CD4-positive, alpha-beta T cell treated with Interleukin-1 beta for 1 hour (primary cell): ENCODE measurements at places on chromosomes 6 and 20.
A peak's percentile ranks its signal among the peaks of the same experiment; 100 is the strongest.

- DNase-seq: no peak
Measured at GRCh38 chr20:6697228-6697972, 70.1 kb upstream of the BMP2 start.

GRCh38 chr6:142627474-142627873 is 317.5 kb downstream of the HIVEP2 start:
- no peak for DNase-seq

DNA sequence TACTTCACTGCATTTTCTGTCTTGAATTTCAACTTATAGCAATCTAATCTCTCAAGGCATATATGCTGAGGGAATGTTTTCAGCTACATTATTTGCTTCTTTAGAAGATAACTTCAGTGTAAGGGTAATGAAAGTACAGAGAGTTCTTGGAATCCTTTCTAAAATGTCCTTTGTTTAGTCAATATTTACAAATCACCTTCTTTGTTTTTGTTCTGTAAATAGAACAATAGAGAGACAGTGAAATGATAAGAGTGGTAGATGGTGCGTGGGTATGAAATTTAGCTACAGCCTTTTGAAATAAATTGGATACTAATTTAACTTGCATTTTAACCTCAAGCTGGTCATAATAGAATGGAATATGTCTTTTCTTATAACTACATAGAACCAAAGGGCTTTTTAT is 171.1 kb upstream of the MARCKS start:
- DNase-seq: no peak

DNA sequence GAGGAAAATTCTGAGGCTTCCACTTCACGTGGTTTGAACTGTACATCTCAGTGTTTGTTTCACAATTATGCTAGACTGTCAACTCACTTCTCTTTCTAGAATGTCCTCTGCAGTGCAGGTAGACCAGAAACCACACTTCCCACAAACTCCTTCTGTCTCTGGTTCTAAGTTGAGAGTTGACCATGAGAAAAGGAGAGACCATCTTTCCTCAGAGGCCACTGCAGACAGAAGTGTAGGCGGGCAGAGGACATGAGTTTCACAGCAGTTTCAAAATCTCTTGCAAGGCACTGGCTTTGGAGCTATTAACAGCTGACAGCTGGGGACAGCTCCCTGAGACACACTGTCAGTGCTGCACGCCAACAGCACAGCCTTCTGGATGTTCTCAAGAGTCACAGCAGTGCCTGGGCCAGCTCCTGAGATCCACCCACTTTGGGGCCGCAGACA is 55.4 kb upstream of the MOXD1 start:
- no peak for DNase-seq

- DNase-seq: no peak
Measured at GRCh38 chr6:31900917-31901414, 920 bp downstream of the ZBTB12 start.

- DNase-seq: no peak
Measured at GRCh38 chr6:112441607-112442006, 94.5 kb downstream of the RFPL4B start.

DNA sequence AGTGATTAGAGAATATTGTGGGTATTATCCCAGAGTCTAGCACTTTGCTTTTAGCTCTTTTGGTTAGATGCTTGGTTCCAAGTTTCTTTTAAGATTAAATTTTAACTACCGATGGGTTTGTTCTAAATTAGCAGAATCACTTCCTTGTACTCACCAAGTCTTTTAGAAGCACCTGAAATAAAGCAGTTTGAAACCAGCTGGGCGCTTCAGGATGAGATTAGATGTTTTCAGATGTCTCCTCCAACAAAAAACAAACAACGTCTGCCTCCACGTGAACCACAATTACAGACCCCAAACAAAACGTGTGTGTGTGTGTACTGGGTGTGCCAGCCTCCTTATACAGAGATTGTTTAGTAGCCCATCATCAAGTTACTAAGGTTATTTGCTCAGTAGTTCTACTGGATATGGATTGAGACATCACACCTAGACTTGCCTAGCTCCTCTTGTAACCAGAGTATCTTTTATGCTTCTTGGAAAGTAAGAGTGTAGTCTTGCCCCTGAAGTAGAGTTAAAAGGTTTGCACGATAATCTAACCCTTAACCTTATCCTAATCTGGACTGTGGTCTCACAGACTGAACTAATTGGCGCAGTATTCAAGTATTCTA is 2.3 kb downstream of the DSTN start:
- no peak for DNase-seq

GRCh38 chr20:15310361-15310760 is 972.9 kb upstream of the FLRT3 start:
- DNase-seq: no peak

- DNase-seq: no peak
Measured at GRCh38 chr6:92810913-92811312, 608.4 kb downstream of the EPHA7 start.

DNA sequence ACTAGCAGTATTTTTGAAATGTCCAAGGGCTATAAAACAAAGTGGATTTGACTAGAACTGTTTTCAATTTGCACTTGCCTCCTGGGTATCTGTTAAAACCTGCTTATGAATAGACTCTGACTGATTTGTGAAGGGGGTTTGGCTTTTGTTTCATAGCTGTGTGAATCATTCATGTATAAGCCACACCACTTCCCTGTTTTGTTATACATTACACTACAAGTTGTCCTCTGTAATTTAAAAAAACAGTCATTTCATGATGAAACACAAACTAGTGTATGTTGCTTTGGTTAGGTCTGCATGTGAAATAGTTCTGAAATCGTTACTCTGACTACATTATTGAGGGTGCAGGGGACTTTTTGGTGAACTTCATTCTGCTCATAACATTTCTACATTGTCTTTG is 121.7 kb downstream of the NKAIN2 start:
- DNase-seq: no peak

DNA sequence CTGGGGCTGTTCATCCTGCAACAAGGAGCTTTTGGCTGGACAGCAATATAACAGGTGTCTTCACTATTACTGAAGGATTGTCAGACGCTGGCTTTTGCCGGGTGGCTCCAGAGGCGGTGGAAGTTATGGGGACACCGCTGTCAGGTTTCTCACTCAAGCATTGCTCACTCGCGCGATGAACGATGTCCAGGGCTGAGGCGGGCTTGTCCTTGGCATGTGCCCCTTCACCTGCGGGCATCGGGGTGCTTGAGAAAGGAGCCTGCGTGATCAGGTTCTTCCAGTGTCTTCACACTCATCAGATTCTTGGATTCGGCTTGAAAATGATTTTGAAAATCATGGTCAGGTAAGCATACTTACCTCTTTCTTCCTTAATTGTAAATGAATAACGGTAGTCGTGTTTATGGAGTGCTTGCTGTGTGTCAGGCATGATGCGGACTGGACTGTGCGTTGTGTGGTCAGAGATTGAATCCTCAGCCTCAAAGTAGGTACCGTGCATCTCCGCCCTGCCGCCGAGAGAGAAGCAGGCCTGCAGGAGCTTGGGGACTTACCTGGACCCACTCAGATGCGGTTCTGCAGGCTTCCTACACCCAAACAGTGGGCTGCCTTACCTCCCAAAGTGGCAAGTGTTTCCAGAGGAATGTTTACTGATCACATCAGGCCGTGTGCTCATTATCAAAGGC is 18.3 kb upstream of the PYGB start:
- no peak for DNase-seq

- no peak for DNase-seq
Measured at GRCh38 chr6:170447561-170447930, 105.6 kb downstream of the PSMB1 start.

DNA sequence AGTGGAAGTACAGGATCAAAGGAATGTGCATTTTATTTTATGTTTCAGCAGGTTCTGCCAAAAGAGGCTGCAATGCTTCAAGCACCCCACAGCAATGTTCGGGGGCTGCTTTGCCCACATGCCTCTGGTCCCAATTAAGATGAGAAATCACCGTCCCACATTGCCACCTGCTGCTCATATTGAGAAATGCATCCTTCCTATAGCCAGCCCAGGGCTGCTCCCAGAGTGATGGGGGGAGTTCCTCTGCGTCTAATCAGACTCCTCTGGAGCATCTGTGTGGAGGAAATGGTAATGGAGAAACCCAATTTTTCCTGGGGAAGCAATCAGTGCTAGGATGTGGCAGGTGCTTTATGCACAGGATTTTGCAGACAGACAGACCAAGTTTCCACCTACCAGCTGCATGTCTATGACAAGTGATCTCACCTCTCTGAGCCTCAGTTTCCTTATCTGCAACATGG is 33.7 kb downstream of the PTGIS start:
- DNase-seq: peak; percentile 63

- no peak for DNase-seq
Measured at GRCh38 chr6:93318121-93318520, 101.2 kb downstream of the EPHA7 start.

DNA sequence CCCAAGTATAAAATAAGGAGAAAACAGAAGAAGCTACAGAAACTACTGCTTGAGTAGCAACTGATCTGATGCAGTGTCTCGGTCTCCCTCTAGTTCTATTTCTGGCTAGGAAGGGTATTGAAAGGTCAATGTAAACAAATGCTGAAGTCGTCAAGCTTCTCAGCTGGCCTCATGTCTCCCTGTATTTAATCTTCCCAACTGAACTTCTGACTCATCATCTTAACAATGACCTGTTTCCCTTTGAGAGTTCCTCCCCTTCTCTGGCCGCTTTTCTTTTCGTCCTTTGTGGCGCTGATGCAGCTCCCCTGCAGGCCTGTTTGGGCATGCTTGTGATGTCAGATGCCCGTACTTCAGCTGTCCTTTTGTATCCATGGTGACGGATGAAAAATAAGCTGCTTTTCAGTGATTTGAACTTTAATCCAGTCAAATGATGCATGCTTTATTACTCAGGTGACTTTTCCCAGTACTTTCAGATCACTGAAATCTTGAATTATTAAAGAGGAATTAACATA is 7.8 kb upstream of the LCA5 start:
- peak; percentile 27 for DNase-seq

GRCh38 chr6:90144928-90145555 is 151.6 kb downstream of the BACH2 start:
- DNase-seq: no peak

GRCh38 chr20:60754856-60755255 is 497.2 kb upstream of the CDH4 start:
- no peak for DNase-seq

GRCh38 chr20:43191946-43192863 is 2.5 kb upstream of the PTPRT start:
- DNase-seq: no peak

DNA sequence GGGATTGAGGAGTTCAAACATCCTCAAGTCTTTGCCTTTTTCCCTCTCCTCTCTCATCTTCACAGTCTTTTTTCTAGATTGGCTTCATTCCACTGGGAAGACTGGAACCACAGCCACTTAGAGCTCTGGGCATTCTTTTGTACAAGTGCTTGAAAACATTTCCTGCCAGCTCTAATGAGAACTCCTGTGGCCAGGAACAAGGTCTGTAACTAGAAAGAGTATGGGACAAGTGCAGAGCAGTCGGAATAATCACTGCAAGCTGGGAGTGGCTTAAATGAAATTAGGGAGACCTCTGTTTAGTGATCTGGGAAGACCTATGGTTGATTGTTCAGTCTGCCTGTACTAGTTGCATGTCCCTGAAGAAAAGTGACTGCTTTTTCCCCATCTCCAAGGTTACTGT is 41.0 kb upstream of the SMIM8 start:
- DNase-seq: no peak

DNA sequence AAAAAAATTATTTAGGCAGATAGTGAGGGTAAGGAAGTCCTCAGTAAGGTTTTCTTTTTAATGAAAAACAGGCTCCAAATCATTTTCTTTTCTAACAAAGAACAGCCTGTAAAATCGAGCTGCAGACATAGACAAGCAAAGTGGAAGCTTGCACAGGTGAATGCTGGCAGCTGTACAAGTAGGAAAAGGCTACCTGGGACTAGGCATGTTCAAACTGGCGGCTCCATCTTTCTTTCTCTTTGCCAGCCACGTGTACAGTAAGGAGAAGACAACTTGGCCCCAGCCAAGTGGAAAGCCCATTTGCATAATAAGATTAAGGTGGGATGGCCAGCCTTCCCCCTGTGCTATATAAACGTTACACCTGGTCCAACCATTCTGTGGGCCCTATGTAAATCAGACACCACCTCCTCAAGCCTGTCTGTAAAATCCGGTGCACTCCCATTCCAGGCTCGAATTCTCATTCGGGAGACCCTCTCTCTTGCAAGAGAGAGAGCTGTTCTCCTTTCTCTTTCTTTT is 27.0 kb upstream of the SLC2A12 start:
- DNase-seq: no peak

DNA sequence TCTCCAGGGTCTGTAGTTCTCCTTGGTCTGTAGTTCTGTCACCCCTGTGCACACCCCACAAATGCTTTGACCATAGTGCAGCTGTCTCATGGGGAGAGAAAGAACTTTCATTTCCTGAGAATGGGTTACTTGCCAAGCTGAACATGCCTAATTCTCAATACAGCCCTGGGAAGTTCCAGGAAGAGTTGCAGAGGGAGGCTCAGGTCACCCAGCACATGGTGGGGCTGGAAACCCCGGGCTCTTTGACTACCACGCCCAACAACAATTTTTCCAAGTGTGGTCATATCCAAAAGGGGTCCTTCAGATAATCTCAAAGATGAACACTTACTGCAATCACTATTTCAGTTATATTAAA is 2.2 kb upstream of the PTPRA start:
- no peak for DNase-seq

DNA sequence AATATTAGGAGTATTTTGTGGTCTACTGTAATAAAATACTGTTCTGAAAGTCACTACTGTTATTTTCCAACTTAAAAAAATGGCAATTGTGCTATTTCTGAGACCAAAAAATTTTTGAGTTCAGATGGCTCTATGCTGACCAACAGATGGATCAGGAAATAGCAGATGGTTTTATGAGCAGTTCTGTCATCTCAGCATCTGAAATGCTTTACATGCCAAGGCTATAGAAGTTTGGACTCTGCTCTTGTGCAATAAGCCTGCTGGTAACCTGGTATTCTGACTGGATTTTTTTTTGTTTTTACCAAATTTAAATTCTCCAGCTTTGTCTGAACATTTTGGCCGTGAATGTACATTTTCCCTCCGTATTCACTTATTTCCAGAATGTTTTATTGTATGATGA is 1127.5 kb downstream of the GRIK2 start:
- no peak for DNase-seq

DNA sequence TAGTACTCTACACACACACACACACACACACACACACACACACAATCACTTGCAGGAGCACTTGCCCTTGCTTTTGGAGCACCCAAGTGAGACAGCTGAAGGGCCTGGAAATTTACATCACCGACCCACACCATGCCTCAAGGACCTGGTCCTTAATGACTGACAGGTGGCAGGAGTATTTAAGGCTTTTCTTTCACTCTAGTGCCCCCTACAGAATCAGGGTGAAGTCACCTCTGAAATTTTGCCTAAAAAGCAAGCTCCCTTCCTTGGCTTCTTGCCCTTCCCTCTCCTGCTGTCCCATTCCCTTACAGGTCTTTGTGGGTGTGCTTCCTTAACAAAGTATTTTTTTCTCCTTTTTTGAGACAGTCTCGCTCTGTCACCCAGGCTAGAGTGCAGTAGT is 353.5 kb upstream of the IRAK1BP1 start:
- DNase-seq: no peak

GRCh38 chr6:131250122-131250521 is 114.9 kb downstream of the AKAP7 start:
- DNase-seq: no peak

GRCh38 chr6:111973118-111973761 is 80.7 kb upstream of the CCN6 start:
- DNase-seq: peak; percentile 77
